Activated T-cell treated with anti-CD3 and anti-CD28 coated beads, Interleukin-2, amount 50 U/mL, for 4 hours (primary cell): ENCODE measurements at places on chromosomes 7 and 10. TPM values are rescaled to one million over a fixed set of nuclear protein-coding genes. Genes with fewer than 3 reads are reported as not detected.

DNA sequence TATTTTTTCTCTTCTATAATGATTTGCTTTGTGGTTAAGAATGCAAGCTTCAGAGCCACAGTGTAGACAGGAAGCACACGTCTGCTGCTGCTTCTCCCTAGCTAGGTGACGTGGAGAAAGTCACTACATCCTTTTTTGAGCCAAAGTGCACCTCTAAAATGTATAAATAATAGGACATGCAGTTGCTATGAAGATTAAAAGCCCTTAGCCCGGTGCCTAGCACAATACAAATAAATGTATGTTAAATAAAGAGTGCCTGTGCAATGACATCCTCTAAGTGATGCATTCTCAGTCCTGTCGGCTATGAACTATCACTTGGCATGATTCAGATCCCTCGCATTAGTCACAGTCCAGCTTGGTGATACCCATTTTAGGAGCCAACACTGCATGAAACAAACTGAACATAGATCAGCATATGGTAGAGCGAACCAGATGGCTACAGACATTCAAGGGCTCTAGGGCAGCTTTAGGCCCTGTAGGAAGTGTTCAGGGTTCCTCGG lies 4.8 kb upstream of the TRDMT1 start:
- peak; percentile 33 for DNase-seq

DNA sequence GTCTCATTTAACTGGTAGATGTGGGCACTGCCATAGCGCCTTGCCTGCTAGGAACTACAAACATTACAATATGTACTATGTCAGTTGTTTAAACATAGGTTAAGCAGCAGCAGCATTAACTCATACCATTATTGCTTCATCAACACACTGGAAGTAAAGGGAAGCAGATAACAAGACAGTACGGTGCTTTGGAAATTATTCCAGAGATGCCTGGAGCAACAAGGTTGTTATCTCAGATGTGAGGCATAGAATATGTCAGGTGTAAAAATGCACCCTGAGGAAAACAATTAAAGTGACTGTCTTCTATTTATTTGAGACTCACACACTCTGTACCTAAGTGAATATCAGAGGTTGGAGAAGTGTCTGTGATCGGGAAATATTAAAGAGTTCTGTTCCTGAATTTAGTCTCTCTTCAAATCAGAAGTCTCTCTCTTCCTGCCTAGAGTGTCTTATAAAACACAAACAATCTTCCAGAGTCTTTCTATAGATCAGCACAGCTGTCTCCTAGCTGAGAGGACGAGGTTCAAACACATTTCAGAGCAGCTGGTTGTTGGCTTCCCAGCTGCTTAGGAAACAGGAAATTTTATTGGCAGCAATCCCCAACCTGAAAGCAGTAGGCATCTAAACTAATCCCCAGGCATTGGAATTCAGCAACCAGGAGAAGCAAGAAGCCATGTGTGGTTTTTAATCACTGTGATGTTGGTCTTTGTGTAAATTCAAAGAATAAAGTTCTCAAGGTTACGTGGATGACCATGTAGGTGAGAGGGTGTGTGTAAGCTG lies 994.4 kb upstream of the LRRTM3 start:
- no peak for DNase-seq

DNA sequence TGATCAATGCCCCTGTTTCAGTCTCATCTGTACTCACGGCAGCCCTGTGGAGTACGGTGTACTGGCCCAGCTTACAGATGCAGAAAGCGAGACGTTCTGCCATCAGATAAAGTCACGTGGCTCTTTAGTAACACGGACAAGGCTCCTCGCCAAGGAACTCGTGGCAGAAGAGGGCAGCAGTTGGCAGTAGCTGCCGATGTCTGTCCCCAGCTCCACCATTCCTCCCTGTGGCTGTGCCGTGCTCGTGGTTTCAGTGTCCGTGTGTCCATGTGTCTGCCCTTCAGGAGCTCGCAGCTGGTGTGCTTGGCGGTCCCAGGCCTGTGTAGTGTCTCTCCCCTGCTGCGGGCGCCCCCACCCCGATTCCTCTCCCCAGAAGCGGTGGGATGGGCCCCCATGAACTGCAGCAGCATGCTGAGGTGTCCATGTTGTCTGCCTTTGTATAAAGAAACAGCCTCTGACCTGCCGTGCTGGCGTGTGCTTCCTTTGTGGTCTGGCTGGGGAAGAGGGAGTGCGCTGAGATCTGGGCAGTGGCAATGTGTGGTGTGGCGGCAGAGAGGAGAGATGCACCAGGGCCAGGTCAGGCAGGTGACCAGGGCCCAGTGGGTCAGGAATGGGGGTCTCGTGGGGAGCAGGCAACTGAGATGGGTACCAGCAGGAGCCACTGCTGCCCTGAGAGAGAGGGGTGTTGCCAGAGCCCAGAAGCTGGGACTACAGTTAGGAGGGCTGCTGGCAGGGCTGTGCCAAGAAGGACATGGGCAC lies 9.8 kb downstream of the RHBDD2 start:
- DNase-seq = no peak

DNA sequence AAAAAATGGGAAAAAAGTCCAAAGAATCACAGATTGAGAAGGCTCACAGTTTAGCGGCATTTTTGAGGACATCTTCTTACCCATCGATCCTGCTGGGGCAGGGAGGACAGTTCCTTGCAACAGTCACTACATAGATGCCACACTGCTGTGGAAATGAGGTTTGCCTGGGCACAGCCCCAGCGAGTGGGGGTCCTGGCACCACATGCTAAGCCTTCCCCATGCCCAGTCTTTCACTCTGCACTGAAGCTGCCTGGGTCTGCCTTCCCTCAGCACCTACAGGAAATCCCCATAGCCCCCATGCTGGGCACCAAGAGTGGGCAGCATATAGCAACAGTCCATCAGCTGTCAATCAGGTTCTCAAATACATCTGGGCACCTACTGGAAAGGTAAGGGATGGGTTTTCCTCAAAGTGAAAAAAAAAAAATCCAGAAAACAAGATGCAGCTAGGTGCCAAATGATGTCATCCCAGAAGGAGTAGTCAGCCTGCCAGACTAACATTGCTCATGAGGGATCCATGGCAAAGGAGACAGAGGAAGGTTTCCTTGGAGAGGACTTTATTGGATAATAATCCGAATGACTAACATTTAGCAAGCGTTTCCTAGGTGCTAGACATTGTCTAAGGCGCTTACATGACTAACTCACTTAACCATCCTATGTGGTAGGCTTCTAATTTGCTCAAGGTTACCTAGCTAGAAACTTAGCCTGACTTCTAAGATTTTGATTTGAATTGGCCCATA lies 125.7 kb upstream of the CXCL12 start:
- DNase-seq = no peak

DNA sequence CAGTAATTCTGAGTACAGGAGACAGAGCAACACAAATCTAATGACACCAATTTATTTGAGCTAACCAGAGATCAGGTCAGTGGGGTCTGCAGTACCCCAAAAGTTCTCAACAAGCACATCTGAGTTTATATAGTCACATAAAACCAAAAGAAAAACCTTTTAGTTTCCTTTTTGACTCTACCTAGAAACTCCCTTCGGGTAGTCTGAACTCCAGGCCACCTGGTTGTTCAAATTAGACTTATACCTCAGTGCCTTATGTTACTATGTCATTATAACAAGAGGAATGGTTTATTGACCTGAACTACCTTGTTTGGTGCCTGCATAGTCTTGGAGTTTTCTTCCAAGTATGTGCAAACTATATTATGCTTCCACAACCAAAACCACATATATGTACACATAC lies 14.6 kb downstream of the ZCWPW1 start:
- DNase-seq = no peak

- no peak for DNase-seq
Observed at GRCh38 chr10:100579261-100580090, 43.7 kb downstream of the HIF1AN start.

- no peak for DNase-seq
Observed at GRCh38 chr7:13737563-13737962, 251.9 kb downstream of the ETV1 start.

DNA sequence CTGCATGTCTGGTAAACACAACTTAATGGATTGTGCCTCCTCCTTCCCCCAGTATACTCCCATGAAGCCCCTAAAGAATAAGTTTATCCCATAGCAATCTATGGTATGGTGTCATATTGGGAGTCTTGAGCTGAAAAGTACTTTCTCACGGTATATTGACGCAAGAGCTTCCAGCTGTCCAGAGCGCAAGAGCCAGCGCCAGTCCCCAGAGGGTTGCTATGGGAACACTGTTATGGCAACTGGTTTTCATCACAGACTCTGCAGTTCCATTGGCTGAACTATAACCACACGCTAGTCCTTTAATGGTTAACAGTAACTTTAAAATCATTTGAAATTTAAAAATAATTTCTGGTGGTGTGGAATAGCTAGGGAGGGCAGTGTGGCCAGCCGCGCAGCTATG lies 46.9 kb downstream of the PRPF18 start:
- DNase-seq = no peak

- no peak for DNase-seq
Observed at GRCh38 chr7:129764247-129765084, 152.9 kb downstream of the NRF1 start.

- no peak for DNase-seq
Observed at GRCh38 chr10:115980470-115980869, 292.5 kb downstream of the GFRA1 start.

DNA sequence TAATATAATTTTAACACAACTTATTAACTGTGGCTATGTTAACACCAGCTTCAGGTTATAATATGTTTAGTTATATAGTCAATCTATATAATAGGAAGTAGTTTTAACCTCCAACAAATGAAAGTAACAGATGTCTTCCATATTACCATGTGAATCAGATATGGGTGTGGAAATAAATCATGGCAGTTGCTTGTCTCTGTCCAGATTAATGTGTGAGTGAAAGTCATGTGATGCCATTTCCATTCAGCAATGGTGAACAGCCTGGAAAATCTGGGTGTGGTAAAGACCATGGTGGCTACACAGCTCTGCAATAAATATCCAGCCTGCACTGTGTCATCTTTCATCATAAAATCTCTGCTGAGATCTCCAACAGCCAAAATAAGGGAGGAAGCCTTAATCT lies 27.8 kb downstream of the HEPACAM2 start:
- DNase-seq = no peak

DNA sequence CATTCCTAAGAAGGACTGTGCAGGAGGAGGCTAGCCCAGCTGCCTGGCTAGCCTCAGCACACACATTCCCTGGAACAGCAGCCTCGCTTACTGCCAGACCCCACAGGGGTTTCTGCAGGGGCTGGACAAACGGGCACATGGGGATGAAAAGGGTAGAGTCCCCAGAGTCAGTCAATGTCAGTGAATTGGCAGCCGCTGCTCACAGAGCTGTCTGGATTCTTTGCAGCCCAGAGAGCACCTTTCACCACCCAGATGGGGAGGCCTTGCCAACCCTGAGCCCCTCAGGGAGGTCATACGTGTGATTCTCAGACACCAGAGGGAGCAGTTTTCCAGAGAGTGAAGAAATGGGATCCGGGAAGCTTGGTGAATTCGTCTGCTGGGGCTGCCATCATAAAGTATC lies 143.3 kb downstream of the KCNMA1 start:
- DNase-seq = no peak

- no peak for DNase-seq
Observed at GRCh38 chr10:69814251-69814650, 12.5 kb downstream of the COL13A1 start.

- DNase-seq = no peak
Observed at GRCh38 chr10:11331726-11332125, 279.7 kb downstream of the USP6NL start.

DNA sequence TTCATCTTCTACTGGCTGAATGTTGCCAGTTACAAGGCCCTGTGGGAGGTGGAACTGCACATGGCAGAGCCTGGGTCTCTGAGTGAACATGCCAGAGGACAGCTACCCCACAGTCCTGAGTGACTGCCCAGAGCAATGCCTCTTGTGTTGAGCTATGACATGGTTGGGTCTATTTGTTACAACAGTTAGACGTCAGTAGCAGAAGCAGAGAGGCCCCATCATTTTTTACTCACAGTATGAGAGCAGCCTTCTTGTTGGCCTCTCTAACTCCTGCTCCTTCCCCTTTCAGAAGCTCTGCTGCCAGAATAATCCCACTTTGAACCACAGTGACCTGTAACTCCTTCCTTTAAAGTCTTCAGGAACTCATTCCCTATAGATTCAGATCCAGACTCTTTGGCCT lies 30.8 kb upstream of the NRP1 start:
- no peak for DNase-seq

- no peak for DNase-seq
Observed at GRCh38 chr10:30625080-30625479, 4.5 kb downstream of the LYZL2 start.

DNA sequence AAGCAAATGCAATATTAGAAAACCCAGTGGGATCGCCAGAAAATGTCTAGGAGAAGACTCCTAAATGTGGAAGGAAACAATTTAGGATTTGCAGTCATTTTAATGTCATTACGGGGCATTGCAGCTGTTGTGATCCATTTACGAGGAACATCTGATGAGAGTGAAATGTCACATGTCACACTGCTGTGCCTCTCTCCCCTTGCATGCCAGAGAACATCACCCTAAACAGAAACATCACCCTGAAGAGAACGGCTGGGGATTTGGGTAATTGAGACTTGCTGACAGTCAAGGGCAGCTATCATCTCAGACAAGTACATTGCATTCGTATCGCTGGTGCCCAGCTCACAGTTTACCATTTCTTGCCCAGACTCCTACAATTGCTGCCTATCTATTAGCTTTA lies 785.7 kb upstream of the POM121L12 start:
- DNase-seq = no peak

DNA sequence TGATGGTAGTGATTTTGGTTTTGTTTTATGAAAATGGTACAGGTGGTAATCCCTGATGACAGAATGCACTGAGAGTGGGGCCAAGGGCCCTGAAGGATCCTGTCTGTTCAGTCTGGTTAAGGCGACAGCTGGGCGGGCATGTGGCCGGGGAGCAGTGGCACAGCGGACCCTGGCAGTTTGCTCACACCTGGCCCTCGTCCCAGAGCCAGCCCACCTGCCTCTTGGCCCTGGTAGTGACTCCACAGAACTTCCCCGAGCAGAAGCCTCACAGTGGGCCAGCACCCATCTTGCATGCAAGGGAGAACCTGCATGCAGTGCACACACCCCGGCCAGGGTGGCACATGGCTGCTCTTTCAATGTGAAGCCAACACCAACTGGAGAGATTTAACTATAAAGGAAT lies 82.8 kb downstream of the ALOX5 start:
- no peak for DNase-seq

DNA sequence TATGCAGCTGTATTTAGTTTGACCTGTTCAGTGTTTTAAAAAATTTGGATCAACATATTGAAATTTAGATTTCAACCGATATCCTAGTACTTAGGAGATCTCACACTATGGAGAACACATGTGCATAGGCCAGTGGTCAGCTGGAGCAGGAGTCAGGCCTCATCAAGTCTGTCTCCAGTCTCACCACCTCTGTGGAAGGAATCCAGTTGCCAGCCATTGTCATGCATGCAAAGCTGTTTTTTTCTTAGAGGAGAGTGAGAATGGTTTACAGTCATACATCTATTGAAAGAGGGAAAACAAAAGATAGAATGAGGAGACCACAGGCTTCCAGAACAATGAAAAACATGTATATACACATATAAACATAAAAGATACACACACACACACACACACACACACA lies 7.6 kb upstream of the CLEC5A start:
- no peak for DNase-seq

The IL2RA gene
- 653 TPM for total RNA-seq

The ZNHIT1 gene
- total RNA-seq = 53.2 TPM

The GIMAP5 gene
- total RNA-seq = 44.1 TPM

The ETV1 gene
- 0.16 TPM for total RNA-seq

The HOXA10 gene
- total RNA-seq = 0.08 TPM

The PPP1R17 gene
- not detected for total RNA-seq

The NACAD gene
- 0.37 TPM for total RNA-seq

The INTS15 gene
- 59.1 TPM for total RNA-seq

The AFAP1L2 gene
- 0.33 TPM for total RNA-seq

The CRPPA gene
- 0.46 TPM for total RNA-seq

The SLC26A4 gene
- total RNA-seq = 0.68 TPM

The NPY4R2 gene
- total RNA-seq = not detected
